ENCODE measurements at places on chromosomes 5 and 9. TPM values are rescaled to one million over a fixed set of nuclear protein-coding genes. Genes with fewer than 3 reads are reported as not detected.

- no peaks in the 10 kb centered on the region for H3K36me3 ChIP-seq
- DNase-seq: no peak
- peaks cover 40% of the 10 kb centered on the region for H3K27me3 ChIP-seq
- no peak overlapping the region for H3K4me3 ChIP-seq
- H3K4me1 ChIP-seq: no peaks in the 10 kb centered on the region
Observed at GRCh38 chr5:175448276-175448675, 4.3 kb upstream of the DRD1 start.

DNA sequence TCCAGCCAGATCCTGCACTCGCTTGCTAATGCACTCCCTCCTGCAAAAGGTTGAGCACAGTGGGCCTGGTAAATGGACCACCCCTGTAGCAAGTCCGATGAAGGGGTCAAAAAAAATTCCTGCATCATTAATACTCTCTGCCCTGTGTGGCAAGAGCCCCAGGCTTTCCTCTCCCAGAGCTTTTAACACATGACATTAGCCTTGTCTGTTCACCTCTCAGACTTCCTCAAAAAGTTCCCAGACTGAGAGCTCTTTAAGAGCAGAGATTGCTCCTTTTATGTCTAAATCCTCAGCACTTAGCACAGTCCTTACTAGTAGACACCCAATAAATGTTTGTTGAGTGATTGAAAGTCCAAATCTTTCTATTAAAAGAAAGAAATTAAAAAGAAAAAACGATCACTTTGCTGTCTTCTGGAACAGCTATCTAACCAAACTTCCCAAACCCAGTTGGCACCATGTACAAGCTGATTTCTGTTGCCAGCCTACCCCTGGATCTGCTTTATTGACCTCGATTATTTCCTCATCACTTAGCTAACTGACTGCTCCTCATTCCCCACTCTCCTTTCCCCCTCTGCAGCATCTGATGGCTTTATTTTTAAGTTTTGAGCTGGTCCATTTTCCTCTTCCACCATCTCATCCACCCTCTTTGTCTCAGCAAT, 209.8 kb downstream of the ENC1 start:
- DNase-seq: no peak
- H3K27me3 ChIP-seq: no peaks in the 10 kb centered on the region
- peaks cover 24% of the 10 kb centered on the region for H3K4me1 ChIP-seq
- no peak overlapping the region for H3K27ac ChIP-seq

- no peak for DNase-seq
- H3K27ac ChIP-seq: no peak overlapping the region
- H3K27me3 ChIP-seq: no peaks in the 10 kb centered on the region
- no peak overlapping the region for H3K4me3 ChIP-seq
Observed at GRCh38 chr9:126096340-126096739, 230.3 kb upstream of the MVB12B start.

GRCh38 chr5:31577438-31577837, 45.3 kb downstream of the C5orf22 start:
- no peaks in the 10 kb centered on the region for H3K36me3 ChIP-seq
- H3K4me3 ChIP-seq: no peak overlapping the region
- no peaks in the 10 kb centered on the region for H3K27me3 ChIP-seq
- no peak for DNase-seq
- H3K4me1 ChIP-seq: no peaks in the 10 kb centered on the region
- no peak overlapping the region for H3K27ac ChIP-seq

The CYSRT1 gene
- polyA plus RNA-seq: 2.2 TPM

The UBE2B gene
- polyA plus RNA-seq: 24.3 TPM

DNA sequence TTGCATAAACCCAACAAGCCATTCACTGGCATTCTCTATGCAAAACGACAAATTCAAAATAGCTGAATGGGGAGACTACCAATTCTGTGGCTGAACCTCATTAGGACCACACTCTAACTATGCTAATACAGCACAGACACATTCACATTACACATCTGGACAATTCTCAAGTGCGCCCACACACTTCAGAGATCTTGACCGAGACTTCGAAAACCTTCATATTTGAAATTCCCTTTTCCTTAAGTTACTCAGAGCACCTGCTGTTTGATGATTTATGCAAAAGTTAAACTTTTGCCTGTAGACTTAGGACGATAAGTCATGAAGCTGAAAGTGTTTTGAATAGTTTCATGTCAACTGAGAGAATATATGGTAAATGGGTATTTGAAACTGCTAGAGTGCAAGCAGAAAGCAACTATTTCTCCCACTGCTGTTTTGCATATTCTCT, 111.9 kb downstream of the FBN2 start:
- H3K36me3 ChIP-seq: peaks cover 4% of the 10 kb centered on the region
- 0 out of 2 replicates have a peak, but pooled peaks cover under 1% of the 10 kb centered on the region for H3K27me3 ChIP-seq
- no peak for DNase-seq
- H3K4me3 ChIP-seq: no peak overlapping the region

Data from SK-N-SH (cell line).